ENCODE measurements at places on chromosomes 7 and 10.

- no peak for DNase-seq
These were observed 3.6 kb downstream of the GIMAP4 start for GRCh38 chr7:150570556-150571465.

- no peak for DNase-seq
These were observed 168.4 kb downstream of the CACNB2 start for GRCh38 chr10:18308600-18308999.

DNA sequence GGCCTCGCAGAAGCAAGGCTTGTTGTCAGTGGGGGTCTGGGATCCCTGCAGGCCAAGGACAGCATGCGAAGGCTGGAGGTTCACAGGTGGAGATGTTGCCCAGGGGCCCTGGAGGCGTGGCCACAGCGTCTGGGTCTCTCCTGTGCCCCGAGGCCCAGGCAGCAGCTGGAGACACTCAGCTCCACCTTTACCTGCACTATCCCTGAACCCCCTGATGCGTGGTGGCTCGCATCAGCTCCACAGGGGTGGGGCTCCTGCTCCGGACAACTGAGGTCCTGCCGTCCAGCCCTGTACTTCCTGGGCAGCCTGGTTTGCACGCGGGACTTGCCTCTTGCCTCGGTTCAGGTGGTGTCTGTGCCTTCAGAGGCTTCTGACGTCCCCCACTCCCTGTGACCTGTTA, 54.6 kb upstream of the ZNF32 start:
- no peak for DNase-seq

DNA sequence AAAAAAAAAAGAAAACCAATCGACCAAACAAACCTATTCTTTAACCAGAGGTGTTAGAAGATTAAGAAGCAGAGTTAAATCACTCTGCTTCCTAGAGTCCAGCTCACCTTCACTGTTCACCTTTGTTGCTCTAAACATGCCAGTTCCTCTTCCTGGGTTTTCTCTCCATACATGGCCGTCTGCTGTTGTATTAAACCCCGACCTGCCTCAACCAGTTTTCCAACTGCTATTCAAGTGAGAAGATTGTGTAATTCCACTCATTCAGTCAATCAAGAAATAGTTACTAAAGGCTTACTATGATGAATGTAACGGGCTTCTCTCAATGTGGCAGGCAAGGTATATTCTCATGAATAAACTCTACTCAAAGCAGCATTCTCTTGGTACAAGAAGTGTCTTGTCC, 8.8 kb downstream of the AASS start:
- DNase-seq: no peak

- no peak for DNase-seq
These were observed 96.5 kb downstream of the NRP1 start for GRCh38 chr10:33237736-33238624.

DNA sequence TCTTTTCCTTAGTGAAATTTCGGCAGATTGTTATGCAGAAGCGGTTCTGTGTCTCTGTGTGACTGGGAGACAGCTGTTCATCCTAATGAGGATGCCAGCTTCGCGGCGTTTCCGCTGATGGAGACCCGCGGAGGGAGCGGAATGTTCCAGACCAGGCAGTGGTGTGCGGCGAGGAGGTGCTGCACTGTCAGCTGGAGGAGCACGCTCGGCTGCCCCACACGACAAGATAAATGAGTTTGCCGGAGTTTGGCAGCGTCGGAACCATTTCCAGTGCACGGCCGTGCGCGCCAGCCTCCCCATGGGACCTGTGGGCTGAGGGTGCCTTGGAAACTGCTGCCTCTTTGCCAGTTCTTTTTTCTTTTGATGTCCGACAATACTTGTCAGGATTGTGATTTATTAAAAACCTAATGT, 64.6 kb downstream of the WDR37 start:
- no peak for DNase-seq

GRCh38 chr7:816751-817671, 15.3 kb upstream of the SUN1 start:
- no peak for DNase-seq

GRCh38 chr10:62631241-62631640, 173.3 kb upstream of the ADO start:
- DNase-seq: no peak

DNA sequence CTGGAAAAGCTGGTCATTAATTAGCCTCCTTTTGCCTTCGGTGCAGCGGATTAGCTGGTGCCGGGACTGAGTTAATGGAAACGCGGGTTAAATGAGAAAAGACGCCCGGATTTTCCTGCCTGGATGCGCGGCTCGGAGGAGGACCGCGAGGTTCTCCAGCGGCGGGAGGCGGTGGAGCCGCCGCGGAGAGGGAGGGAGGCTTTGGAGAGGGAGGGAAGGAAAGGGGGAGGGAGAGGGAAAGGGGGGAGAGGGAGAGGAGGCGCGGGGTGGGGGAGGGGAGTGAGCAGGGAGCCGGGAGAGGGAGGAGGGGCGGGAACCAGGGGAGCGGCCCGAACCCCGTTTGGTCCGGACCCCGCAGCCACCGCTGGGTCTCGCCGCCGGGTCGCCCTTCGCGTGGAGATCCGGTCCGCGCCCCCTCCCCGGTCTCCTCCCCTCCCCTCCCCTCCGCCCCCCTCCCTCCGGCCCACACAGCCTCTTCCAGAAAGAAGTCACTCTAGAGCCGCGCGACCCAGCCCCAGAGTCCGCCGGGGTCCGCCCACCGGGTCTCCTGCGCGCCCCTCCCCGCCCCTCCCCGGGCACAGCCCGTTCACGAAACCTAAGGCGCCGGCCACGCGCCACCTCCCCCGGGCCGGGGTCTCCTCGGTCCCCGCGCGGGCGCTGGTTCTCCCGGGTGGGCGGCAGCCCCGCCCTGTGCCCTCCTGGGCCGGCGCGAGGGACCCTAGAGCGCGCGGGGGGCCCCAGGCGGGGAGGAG, 347.5 kb downstream of the DNAJB6 start:
- no peak for DNase-seq

GRCh38 chr10:97261183-97261582, 31.3 kb downstream of the ARHGAP19 start:
- DNase-seq: no peak

DNA sequence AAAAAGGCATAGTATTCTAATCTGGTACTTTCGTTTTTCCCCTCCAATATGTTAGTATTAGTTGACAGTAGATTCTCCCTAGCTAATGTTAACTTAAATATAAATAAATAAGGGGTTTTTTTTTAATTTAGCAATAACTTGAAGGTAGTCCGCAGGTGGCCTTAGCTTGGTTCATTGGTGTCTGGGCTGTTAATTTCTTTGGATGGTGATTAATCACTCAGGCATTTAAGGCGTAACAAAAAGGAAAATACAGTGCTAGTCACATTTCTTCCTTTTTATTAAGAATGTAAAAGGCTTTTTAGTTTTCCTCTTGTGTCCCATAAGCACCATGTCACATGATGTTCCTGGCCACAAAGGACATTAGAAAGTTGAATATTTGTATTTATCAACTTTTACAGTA, 161.0 kb upstream of the POT1 start:
- no peak for DNase-seq

GRCh38 chr10:84175436-84175835, 1.8 kb downstream of the GPR15LG start:
- no peak for DNase-seq

- DNase-seq: no peak
These were observed 134.3 kb downstream of the GRK5 start for GRCh38 chr10:119341459-119342301.

DNA sequence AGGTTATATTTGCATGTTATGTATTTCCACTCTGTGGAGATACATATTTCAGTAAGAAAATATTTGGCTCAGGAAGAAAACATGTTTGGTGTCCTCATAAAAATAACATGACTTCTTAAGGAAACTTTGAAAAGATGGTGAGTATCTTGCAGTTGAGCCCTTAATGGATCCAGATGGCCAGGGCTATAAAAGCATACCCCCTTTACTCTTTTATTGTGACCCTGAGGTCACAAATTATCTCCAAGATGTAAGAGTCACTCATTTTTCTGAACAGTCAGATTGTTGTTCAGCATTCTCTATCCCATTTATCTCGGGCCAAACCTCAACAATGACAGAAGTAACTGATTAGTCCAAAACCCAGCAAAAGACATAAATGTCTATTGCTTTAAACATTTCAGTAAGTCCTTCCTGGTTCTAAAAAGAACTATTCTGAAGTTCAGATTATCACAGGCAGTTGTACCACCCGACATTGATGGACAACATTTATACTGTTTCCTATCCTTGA, 539.4 kb downstream of the PARD3 start:
- DNase-seq: no peak

DNA sequence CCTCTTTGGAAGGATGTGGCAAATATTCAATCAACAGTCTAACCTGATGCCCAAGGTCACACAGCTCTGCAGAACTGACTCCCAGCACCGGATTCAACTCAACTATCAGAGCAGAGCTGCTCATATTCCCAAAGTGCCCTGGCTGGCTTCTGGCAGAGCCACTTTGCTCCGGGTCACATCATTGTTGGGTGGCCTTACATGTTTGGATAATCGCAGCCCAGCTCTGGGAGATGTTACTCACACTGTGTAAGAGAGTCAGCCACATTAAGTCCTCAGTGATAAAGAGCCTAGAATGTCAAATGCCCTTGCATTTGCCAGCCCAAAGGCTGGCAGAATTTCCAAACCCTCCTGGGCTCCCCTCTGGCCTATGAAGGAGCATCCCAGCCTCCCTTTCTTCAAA, 79.8 kb upstream of the PDE1C start:
- no peak for DNase-seq

GRCh38 chr7:20249920-20250319, 32.7 kb upstream of the MACC1 start:
- DNase-seq: no peak

DNA sequence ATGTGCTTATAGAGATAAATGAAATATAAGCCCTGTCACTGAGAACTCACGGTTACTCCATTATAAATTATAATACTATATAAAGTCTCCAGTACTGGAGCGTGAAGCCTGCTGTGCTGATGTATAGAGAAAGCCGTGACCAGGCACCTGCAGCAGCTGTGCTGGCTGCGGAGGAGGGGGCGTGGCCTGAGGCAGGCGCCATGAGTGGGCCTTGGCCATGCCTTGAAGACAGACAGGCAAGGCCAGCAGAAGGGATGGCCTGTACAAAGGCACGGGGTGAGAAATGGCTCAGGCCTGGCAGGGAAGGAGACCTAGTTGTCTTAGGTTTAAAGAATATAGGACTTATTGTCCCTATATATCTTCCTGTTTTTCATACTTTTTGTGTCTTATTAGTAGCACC, 218.5 kb upstream of the STK17A start:
- DNase-seq: no peak

DNA sequence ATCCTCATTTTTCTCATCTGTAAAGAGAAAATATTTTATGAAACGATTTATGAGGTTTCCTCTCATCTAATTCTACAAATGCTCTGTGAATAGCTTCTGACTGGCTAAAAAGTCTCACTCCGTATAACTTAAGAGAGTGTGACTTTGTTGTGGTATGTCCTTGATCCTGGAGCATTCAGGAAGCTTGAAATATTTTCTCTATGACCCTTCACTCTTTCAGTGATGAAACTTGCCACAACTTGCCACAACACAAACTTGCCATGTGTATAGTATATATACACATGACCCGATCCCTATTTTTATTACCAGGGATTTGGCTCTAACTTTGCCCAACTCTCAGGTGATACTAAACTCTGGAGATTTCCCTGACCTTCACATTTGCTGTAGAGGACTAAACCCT, 74.1 kb downstream of the TES start:
- DNase-seq: no peak

Data from CD4-positive, alpha-beta T cell treated with Interferon gamma for 1 hour (primary cell).